WTC11 (cell line): ENCODE measurements at places on chromosomes 5 and 9.
A peak's percentile ranks its signal among the peaks of the same experiment; 100 is the strongest.

GRCh38 chr5:151110122-151110681 is 29.4 kb upstream of the TNIP1 start:
- no peak for DNase-seq

DNA sequence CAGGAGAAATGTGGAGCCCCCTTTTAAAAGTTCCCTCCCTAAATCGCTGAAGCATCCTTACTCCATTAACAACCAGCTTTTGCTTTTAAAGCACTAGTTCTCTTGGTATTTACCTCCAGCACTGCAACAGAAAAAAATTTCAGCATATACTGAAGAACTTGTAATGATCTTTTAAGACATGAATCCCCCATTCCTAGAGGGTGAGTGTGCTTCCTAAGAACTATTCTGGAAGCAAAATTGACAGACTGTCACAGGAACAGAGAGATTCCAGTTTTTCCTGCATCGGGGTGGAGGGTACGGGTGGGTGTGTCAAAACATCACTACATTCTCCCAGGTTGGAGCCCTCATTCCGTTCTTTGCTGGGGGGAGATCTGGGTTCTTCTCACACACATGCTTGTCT is 151.9 kb downstream of the EBF1 start:
- no peak for DNase-seq

DNA sequence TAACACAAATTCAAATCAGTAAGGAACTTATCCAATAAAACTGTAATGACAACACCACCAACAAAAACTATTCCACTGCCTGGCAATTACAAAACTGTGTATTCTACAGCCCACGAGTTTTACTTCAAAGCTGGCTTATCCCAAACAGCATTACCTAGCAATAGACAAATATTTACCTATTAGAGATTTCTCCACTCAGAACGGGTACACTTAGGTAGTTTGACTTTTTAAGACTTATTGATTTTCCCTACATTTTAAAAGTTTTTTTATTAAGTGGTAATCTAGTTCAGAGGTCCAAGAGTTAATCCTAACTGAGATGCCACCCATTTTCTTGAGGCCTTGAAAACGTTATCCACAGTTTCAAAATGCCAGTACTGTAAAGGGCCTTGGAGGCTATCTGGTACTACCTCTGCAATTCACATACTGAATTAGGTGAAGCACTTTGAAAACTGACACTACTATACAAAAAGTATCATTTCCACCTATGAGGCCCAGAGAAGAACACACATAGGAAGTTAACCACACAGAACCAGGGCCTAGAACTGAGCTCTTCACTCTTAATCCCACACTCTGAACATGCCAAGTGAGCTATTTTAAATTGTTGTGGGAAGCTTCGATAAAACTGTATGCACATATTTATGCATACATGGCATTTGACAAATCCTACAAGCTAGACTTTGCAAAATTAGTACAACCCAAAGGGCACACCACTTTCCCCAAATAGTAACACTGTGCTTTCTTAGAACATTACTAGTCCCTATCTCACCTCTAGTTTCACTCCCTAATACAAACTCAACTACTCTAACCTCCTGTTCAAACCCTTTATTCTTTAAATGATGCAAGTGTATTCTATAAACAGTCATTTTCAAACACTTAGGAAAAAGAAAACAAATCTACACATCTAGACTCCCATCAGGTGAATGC is 2.1 kb downstream of the NADK2 start:
- no peak for DNase-seq

- DNase-seq: no peak
These were observed 3.5 kb downstream of the BARX1 start for GRCh38 chr9:93951655-93952118.

DNA sequence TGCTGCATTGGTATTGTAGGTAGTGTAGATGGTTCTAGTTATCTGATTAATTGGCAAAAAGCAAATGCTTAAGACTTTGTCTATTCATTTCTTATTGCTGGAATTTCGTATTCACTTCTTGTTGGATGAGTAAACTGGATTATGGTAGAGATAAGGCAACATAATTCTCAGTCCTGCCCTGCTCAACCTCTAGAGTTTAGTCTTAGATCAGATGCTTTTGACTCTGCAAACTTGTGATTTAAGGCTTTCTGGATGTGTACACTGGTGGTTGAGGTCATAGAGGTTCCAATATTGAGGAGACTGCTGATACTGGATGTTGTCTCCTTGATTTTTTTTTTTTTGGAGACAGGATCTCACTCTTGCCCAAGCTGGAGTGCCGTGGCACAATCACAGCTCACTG is 35.0 kb downstream of the KIF2A start:
- DNase-seq: no peak

DNA sequence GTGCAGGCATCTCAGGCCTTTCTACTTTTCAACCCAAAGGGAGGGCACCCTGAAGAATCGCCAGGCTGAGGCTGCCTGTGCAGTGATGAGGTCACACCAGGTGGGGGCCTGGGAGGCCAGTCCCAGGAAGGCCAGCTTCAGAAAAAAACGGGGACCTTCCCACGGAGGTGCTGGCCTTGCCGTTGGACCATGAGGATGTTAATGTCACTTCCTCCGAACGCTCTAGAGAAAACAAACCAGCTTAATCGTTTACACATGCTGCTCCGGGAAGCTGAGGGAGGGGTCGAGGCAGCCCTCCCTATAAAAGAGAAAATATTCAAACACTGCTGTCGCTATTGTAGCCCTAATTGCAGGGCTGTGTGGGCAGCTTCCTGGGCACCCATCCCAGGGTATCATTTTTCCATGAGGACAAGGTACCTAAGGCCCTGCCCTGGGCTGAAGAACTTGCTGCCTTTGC is 27.0 kb downstream of the PTGES start:
- DNase-seq: no peak

DNA sequence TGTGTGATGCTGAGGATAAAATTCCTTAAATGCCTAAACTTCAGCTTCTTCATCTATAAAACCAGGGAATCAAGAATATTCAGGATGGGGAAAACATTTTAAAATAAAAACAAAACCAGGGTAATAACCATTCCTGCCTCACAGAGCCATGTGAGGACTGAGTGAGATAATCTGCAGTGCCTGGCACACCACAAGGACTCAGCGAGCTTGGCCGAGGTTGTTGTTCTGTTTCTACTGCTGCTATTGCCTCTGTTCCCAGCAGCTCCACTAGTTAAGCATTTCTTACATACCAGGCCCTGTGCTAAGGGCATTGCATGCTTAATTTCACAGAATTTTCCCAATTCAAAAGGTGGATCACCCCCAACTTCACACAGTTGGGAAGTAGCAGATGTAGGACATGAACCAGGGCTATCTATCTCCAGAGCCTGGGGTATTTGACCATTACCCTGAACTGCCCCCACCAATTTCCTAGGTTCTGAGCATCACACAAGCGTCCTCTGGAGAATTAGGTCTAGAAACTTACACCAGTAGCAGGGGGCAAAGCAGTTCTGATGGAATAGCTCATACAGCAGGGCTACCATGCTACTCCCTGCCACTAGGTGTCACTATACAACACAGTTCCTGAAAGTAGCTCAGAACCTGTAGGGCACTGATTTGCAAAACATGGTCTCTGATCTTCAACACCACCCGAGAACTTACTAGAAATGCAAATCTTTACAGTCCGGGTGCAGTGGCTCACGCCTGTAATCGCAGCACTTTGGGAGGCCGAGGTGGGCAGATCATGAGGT is 74.3 kb downstream of the LRSAM1 start:
- no peak for DNase-seq

- peak; percentile 26 for DNase-seq
These were observed 1.2 kb downstream of the FGF18 start for GRCh38 chr5:171420431-171421241.

- DNase-seq: no peak
These were observed 143.4 kb downstream of the HINT1 start for GRCh38 chr5:131021646-131022045.

GRCh38 chr5:158080112-158080511 is 221.2 kb upstream of the CLINT1 start:
- peak; percentile 27 for DNase-seq
